ENCODE measurements at places on chromosomes 1 and 21.

- DNase-seq, result no peak
Measured at GRCh38 chr21:46041183-46041582, 56.7 kb upstream of the COL6A2 start.

DNA sequence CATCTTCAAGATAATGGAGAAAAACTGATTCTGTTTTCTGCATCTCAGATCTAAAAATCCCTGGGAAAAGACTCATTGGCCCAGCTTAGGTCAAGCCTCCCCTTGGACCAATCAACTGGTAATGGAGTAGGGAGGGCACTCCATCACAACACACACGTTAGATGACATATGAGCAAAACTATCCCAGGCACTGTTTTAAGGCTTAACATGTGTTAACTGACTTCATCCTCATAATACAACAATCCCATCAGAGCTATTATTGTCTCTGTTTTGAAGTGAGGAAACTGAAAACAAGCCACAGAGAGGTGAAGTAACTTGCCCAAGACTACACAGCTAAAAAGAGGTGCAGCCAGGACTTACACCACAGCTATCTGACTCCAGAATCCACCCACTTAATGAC lies 14.7 kb upstream of the CITED4 start:
- DNase-seq, result no peak

DNA sequence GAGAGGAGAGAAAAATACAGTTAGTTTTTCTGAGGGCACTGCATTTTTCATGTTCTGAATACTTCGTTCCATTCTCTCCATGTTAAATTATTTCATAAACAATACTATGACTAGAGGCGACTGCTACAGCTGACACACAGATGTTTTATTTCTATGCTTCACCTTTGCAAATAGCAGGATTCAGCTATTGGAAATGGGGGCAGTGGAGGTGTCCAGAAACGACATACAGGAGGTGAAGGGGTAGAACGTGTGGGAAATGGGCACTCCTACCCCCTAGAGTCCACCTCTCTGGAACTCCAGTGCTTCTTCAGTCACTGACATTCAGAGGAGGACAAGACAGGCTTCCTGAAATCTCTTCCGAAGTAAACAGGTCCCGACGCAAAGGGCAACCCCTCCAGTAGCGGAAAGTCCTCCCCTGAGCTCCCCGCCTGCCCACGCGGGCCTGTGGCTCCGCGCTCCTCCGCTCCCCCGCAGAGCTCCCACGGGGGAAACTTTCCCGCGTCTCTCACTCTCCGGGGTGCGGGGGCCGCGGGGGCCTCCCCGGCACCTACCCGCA lies 480 bp downstream of the DPYD start:
- DNase-seq, result no peak

GRCh38 chr1:237759377-237759776 lies 131.3 kb downstream of the ZP4 start:
- no peak for DNase-seq

- no peak for DNase-seq
Measured at GRCh38 chr1:113977906-113978305, 1.4 kb upstream of the OLFML3 start.

- no peak for DNase-seq
Measured at GRCh38 chr1:16246961-16247360, 10.0 kb upstream of the CPLANE2 start.

DNA sequence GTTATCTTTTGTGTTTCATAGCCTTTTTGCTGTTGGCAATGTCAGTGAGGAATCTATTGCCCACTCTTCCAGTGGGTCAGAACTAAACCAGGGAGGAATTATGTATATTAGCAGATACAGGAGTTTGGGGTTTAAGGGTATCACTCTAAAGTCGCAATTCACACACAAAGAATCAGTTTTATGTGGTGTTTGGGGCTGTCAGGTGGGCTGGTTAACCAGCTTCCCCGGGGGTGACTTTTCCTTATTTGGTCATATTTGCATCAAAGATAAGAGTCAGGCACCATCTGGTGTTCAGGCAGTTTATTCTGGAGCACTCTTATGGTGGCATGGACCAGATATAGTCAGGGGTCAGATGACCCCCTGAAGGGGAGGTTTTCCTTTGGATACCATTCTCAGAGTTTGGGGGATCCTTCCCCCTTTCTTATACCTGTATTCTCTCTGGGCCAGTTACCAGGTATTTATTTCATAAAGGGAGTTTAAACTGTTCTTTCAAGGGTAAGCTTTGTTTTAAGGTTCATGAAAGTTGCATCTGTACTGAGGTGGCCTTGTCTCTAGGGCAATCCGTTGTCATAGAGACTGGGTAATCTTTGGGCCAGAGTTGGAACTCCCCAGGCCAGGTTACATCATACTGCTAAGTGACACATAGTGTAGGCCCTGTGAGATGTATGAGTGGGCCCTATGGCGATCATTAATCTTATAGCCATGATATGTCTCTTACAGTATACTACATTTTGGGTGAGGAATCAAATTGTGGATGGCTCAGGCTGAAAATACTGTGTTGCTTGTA lies 148.2 kb downstream of the RWDD3 start:
- DNase-seq, result no peak

DNA sequence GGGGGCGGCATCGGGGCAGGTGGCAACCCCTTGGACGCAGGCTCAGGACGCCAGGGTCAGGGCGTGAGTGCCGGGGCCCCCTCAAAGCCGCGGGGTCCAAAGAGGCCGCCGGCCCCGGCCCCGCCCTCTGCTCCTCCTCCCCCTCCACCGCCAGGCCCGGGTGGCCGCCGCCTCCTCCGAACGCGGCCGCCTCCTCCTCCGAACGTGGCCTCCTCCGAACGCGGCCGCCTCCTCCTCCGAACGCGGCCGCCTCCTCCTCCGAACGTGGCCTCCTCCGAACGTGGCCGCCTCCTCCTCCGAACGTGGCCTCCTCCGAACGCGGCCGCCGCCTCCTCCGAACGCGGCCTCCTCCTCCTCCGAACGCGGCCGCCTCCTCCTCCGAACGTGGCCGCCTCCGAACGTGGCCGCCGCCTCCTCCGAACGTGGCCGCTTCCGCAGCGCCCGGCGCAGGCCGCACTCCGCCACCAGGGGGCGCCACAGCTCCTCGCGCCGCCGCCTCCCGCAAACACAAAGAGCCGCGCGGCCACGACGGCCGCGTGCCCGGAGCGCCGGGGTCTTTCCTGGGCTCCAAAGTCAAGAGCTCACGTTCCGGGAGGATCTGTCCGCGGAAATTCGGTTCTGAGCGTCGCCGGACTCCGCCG lies 19.3 kb upstream of the SAMD11 start:
- no peak for DNase-seq

DNA sequence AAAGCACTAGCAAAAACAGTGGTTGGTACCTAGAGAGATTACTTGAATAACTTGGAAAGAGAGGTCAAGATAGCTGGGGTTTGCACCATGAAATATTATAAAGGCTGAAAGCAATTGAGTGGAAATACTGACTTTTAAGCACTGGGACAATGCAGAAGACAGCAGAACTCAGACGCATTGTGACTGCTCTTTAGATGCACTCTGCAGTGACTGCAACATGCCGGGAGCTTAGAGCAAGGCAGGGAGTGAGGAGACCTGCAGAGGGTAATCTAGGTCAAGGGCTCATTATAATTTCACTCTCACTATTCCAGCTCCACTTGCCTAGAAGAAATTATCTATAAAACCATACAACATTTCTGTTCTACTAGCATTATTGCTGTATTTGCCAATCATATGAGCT lies 36.6 kb downstream of the OLFM3 start:
- DNase-seq, result no peak

- DNase-seq, result no peak
Measured at GRCh38 chr1:204432708-204433107, 21.1 kb upstream of the PPP1R15B start.

- DNase-seq, result no peak
Measured at GRCh38 chr1:58964428-58964827, 180.6 kb upstream of the JUN start.

DNA sequence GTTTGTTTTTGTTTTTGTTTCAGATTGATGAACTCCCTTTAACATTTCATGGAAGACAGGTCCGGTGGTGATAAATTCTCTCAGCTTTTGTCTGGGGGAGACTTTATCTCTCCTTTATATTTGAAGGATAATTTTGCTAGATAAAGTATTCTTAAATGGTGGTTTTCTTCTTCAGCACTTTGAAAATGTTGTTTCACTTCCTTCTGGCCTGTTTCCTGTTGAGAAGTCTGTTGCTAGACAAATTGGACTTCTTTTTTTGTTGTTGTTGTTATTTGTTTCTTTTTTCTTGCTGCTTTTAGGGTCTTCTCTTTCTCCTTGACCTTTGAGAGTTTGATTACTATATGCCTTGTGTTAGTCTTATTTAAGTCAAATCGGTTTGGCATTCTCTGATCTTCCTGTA lies 50.8 kb downstream of the CRP start:
- DNase-seq, result no peak

GRCh38 chr21:42594616-42595282 lies 58.7 kb upstream of the PDE9A start:
- DNase-seq, result no peak

DNA sequence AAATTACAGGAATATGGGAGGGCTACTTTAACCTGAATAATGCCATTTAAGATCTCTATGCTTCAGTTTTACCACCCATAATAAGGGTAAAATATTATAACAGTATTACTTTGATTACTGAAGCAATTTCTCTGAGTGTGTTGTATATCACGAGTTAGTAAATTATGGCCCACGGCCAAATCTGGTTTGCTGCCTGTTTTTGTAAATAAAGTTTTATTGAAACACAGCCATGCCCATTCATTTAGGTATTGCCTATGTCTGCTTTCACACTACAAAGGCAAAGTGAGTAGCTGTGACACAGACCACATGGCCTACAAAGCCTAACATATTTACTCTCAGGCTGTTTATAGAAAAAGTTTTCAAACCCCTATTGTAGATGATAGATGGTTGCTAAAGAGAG lies 156.8 kb downstream of the CDC42BPA start:
- DNase-seq, result no peak

- no peak for DNase-seq
Measured at GRCh38 chr1:119926553-119926952, 30.2 kb upstream of the ADAM30 start.

- DNase-seq, result no peak
Measured at GRCh38 chr1:74775735-74776134, 42.8 kb downstream of the TYW3 start.

- no peak for DNase-seq
Measured at GRCh38 chr1:172549621-172550280, 16.8 kb downstream of the SUCO start.

DNA sequence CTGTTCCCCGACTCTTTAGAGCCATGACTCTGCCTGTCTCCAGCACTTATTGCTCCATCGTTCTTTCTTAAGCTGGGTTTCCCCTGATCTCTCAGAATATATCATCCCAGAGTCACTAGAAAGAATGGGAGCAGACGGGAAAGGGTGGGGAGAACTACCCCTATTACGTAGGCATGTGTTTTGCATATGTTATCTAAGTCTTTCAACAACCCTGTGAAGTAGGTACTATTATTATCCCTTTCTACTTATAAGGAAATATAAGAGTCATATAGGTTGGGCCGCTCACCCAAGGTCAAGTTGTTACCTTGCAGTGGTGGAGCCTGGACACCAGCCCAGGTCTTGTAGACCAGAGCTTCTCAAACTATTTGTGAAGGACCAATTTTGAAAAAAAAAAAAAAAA lies 38.7 kb downstream of the ELF3 start:
- DNase-seq, result no peak

- no peak for DNase-seq
Measured at GRCh38 chr1:64343823-64344190, 126.1 kb upstream of the CACHD1 start.

DNA sequence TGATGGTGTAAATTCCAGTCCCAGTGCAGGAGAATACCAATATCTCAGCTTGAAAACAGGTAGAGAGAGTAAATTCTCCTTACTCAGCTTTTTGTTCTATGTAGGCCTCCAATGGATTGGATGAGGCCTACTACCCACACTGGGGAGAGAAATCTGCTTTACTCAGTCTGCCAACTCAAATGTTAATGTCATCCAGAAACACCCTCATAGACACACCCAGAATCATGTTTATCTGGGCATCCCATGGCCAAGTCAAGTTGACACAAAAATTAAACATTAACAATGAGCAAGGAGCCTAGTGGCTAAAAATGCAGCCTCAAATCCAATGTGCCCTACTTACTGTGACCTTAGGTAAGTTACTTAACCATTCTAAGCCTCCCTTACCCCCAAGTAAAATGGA lies 6.9 kb upstream of the HLX start:
- DNase-seq, result no peak

DNA sequence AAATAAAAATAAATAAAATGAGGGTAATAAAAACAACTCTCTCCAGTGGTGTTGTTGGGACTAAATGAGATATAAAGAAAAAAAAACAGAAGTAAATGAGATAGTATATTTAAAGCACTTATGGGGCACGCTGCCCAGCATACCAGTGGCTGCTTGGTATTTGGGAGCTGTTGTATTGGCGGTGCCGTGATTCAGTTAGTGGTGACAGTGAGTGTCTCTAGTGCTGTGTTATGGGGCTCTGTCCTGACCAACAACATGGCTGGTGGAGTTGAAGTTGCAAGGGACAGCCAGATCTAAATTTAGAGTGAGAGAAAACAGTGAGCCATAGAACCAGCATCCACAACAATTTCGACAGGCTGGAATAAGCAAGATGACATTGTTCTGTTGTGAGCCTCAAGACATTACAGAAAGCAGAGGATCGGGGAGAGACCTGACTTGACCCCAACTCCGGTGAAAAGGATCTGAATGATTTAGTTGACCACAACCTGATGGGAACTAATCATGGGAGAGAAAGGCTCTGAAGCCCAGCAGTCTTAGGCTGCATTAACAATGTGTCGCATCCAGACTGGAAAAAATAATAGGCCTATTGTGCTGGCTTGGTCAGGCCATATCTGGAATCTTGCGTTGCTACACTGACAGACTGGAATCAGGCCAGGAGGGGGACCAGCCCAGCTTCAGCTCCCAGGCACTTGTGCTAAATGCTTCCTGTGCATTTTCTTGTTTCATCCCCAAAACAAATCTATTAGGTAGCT lies 2.4 kb upstream of the MFSD2A start:
- peak; percentile 35 for DNase-seq

- no peak for DNase-seq
Measured at GRCh38 chr1:38818175-38818976, 41.2 kb downstream of the RRAGC start.

- DNase-seq, result no peak
Measured at GRCh38 chr1:37323486-37324377, 150.6 kb upstream of the ZC3H12A start.

DNA sequence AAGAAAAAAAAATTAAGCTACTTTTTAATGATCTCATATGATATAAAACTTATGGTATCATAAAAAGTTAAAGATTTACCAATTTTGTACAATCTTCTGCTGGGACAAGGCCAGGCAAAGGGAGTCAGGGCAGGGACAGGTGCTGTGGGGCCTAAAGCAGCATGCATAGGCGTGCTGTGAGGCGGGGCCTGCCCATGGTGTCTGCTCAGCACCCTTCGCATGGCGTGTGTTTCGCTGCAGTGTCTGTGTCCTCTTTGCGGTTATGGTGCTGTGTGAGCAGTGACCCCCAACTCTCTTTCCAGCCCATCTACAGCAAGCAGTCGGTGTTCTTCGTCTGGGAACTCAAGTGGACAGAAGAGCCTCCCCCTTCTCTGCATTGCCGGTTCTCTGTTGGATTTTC lies 13.4 kb upstream of the PWP2 start:
- no peak for DNase-seq

DNA sequence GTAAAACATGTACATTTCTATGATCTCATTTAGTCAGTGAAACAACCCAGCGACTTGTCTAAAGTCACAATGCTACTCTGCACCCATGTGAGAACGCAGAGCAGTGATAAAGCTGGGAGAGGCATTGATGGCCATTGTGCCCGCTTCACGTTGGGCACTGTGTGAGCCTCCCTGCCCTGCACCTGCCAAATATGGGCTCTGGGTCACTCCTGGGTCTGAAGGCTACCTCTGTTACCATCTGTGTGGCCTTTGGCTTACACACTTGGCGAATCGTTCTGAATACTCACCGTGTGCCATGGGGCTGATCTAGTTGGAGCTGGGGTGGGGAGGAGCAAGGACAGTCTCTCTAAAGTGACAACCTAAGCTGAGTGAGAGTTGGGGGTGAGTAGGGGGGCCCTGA lies 29.9 kb downstream of the PCSK9 start:
- DNase-seq, result no peak
